Type B pancreatic cell (in vitro differentiated cells): ENCODE measurements at places on chromosomes 3 and 15. TPM values are rescaled to one million over a fixed set of nuclear protein-coding genes. Genes with fewer than 3 reads are reported as not detected.

Gene RETNLB
- 1.1 TPM in 1 of 2 replicates, not detected in the other for total RNA-seq

Gene EID1
- total RNA-seq = 97.8 and 164 TPM in 2 replicates

Gene SERINC4
- 0.14 and 0.17 TPM in 2 replicates for total RNA-seq

Gene ARGFX
- total RNA-seq = not detected in 2 replicates

Gene C15orf62
- 1.1 and 1.3 TPM in 2 replicates for total RNA-seq

Gene DNAJB11
- 63.4 and 68.5 TPM in 2 replicates for total RNA-seq

Gene HHATL
- not detected in 2 replicates for total RNA-seq

Gene IMPG2
- 0.43 and 0.53 TPM in 2 replicates for total RNA-seq

Gene GHSR
- not detected in 2 replicates for total RNA-seq

Gene SNX22
- total RNA-seq = 1.3 and 2.7 TPM in 2 replicates

Gene SI
- 4.7 and 8.4 TPM in 2 replicates for total RNA-seq

GRCh38 chr3:72270072-72270681, 485.2 kb upstream of the PROK2 start:
- no peak for DNase-seq

DNA sequence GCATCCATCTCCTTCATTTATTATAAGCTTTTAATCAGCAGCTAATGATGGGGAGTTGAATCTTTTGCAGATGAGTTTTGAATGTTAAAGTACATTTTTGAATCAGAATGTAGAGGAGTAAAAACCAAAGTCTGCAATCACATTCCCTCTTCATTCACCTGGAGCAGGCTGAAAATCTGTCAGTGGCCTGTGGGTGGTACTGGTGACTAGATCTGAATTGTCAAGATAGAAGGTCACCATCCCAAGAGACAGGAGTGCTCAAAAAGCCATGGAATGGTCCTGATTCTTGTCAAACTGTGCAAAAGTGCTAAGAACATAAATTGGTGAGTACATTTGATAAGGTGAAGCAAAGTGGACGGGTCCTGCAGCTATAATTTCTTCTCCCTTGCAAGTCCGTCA, 881.3 kb upstream of the NR2F2 start:
- DNase-seq = no peak

- no peak for DNase-seq
Observed at GRCh38 chr3:9795207-9795606, 2.3 kb downstream of the ARPC4 start.

DNA sequence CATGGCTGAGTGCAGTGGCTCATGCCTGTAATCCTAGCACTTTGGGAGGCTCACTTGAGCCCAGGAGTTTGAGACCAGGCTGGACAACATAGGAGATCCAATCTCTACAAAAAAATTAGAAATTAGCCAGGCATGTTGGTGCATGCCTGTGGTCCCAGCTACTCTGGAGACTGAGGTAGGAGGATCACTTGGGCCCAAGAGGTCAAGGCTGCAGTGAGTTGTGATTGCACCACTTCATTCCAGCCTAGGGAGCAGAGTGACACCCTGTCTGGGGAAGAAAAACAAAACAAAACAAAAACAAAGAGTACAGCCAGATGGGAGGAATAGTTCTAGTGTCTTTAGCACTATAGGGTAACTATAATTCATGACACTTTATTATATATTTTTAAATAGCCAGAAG, 26.2 kb upstream of the COMMD4 start:
- no peak for DNase-seq

DNA sequence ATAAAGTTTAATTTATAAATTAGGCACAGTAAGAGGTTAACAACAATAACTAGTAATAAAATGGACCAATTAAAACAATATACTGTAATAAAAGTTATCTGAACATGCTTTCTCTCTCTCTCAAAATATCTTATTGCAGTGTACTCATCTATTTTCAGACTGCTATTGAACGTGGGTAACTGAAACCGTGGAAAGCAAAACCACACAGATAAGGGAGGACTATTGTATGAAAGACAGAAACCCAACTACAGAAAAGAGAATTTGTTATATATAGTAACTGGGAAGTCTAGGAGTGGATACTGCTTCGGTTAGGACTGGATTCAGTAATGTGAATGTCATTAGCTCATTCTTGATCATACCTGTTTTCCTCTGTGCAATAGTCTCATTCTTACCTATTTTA, 119.3 kb upstream of the DAZL start:
- DNase-seq = no peak

GRCh38 chr15:40382580-40383456, at the start of gene KNSTRN:
Gene KNSTRN, plus strand, starts transcription at chr15:40382721. Its CDS starts 115 bp downstream, at chr15:40382836.
- peak; percentile 87 for DNase-seq

GRCh38 chr3:30273304-30274072, 332.9 kb upstream of the TGFBR2 start:
- DNase-seq = no peak

DNA sequence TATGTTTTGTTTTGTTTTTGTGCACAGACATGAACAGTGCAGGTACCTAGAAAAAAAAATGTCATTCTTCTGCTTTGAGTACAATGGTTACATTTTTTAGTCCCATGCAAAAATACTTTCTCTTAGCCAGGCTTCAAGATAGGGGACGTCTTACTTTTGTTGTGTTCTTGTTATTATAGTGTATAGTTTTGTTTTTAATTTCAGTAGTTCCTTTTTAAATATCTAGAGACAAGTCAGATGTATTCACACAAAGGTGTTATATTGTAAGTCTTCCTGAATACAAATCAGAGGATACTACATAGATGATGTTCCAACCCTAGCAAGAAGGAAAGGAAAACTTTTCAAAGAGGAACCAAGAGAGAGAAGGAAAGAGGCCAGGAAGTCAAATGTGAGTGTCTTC, 28.8 kb upstream of the IGSF11 start:
- no peak for DNase-seq

DNA sequence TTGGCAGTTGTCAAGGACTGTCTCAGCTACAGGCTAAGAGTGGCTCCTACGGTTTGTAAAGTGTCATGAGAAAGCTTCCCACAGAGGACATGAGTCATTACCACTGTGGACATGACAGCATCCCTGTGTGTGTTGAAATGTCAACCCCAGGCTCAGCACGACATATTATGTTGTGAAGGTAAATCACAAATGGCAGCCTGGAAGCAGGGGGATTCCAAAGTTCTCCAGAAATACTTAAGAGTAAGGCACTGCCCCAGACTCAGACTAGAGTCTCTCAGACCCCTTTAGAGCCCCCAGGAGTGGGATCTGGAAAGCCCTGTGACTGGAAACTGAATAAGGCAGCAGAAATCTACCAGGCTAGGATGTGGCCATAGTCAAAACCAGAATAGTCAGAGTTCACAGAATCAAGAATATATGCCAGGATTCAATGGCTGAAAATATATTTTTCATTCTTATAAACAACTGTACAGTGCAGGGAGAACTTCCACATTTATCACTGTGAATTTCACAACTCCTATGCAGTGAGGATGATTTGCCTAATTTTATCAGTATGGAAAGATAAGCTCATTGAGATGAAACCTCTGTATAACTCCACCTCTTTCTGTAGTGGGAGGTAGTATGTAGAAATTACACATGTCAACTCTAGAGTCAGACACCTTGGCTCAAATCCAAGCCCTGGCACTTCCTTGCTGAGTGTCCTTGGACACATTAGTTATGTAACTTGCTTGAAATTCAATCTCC, 237.1 kb upstream of the CFAP20DC start:
- DNase-seq = no peak

DNA sequence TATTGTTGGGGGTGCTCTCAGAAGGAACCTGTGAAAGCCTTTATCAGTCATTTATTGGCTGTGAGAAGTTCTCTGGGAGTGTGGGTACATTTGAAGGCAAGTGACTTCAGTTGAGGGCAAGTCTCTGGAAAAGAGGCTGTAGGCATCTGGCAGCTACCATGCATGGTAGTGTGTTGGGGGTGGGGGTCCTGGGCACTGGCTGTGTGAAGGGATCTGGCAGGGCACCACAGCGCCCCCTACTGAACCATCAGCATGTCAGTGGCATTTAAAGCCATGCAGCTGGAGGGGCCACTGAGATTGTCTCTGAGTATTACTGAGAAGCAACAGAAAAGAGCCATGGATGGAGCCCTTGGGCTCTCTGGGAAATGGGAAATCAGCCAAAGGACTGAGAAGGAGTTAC, 30.6 kb downstream of the CRTAP start:
- DNase-seq = no peak

- no peak for DNase-seq
Observed at GRCh38 chr15:50145451-50145872, 26.4 kb upstream of the ATP8B4 start.

DNA sequence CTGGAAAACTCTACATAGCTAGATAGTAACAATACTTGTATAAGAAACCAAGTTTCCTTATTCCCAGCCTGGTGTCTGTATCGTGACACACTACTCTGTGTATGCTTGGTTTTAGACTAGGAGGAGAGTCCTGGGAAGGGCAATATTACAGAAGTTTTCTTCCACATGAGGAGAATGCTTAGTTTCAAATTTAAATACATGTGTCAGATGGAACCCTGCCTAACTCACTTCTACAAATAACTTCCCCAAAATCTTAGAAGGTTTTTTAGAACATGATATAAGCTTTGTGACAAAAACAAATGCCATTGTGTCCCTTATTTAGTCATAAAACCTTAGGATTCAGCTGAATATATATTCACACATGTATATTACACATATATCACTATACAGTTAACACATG, 7.2 kb upstream of the IL20RB start:
- no peak for DNase-seq

- DNase-seq = no peak
Observed at GRCh38 chr15:93382200-93382820, 293.3 kb upstream of the RGMA start.

DNA sequence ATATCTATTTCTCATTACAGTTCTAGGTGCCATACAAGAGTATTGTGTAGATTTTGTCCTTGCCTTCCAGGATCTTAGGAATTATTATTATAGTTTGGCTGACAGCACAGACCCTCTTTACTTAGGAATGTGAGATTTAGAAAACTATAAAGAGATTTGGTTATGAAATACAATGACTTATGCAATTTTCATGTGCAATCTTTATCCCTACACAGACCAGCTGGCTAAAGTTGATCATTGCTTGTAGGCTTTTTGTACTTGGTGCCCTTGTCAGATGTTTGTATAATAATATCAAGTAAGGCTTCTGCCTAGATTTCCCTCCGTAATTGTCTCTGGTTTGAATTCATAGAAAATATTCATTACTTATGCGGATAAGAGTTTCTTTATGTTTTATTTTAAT, 174.5 kb upstream of the GAP43 start:
- DNase-seq = no peak

GRCh38 chr3:38620236-38620635, 29.3 kb downstream of the SCN5A start:
- no peak for DNase-seq

GRCh38 chr3:60536420-60536819, 714.8 kb downstream of the FHIT start:
- no peak for DNase-seq

DNA sequence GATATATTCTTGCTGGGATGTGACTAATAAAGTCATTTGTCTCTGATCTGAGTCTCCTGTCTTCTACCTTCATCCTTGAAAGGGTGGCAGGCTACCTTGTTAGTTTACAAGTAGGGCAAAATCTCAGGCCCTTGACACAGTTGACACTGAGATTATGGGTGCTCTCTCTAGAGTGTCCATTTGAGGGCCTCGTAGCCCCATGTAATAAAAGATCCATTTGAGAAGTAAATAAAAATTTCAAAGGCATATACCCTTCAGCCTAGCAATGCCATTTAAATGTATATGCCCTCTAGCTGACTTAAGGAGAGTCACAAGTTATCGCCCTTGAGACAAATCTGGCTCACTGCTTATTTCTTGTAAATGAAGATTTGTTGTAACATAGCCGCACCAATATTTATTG, 98.6 kb downstream of the TCF12 start:
- DNase-seq = no peak

GRCh38 chr3:9279966-9280365, 30.5 kb upstream of the SRGAP3 start:
- DNase-seq = no peak

GRCh38 chr3:86828751-86829150, 162.2 kb downstream of the VGLL3 start:
- no peak for DNase-seq

DNA sequence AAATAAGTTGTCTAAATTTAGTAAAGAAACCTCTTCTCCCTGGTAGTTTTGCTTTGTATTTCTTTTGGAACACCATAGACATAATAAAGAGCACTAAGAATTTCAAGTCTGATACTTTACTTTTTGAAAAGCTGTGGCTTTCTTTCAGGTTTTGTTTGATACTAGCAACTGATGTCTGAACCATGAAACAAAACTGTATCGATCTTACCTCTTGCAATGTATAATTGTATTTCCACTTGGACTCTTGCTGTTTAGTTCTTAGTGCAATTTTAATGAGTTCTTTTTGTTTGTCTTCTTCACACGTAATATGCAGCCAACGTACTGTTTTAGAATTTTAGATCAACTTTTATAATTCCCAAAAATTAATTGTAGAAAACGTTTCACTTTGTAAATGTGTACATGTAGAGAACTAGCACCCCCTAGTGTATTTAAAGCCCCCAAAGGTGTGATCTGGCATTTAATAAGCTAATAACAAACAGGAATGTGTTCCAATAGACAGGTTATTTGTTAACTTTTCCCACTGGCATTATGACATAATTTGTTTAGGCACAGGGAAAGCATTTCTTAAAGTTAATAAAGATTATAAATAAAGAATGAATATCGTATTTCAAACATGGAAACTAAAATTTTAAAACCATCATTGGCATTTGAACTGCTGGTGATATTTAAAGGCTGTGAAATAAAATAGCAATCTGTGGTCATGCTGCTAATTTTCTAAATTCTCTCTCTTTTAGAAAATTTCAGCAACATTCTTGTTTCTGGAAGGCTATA, 289.1 kb upstream of the DNAJC19 start:
- DNase-seq = no peak

GRCh38 chr3:132368962-132369361, 48.3 kb upstream of the DNAJC13 start:
- DNase-seq = no peak

DNA sequence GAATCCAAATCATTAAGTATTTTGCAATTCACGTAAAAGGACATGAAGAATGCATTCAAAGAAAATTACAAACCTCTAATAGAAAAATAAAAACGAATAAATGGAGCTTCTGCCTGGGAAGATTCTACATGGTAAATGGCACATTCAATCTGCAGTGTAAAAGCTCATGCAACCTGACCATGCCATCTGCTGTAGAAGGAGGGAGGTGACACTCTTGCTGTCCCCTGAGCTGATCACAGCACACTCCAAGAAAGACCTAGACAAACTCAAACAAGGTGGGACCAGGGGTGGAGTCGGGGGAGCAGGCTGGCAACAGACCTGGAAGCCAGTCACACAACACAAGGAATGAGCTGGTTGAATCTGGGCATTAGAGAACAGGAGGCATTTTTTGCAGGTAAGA, 101.8 kb downstream of the BDH1 start:
- no peak for DNase-seq

- DNase-seq = no peak
Observed at GRCh38 chr15:38576837-38577236, 12.2 kb upstream of the RASGRP1 start.

- DNase-seq = no peak
Observed at GRCh38 chr15:87826119-87826747, 430.3 kb downstream of the NTRK3 start.

- DNase-seq = no peak
Observed at GRCh38 chr3:39412668-39413260, 6.2 kb downstream of the RPSA start.

- DNase-seq = no peak
Observed at GRCh38 chr3:58234516-58234931, 3.1 kb upstream of the ABHD6 start.

- DNase-seq = no peak
Observed at GRCh38 chr15:31598620-31599019, 272.0 kb downstream of the KLF13 start.
